ENCODE measurements at places on chromosomes 16 and 17. TPM values are rescaled to one million over a fixed set of nuclear protein-coding genes. Genes with fewer than 3 reads are reported as not detected.

- DNase-seq: no peak
These were observed 6.3 kb upstream of the SLC38A8 start for GRCh38 chr16:84048871-84049270.

The ABI3 gene
- not detected for total RNA-seq

DNA sequence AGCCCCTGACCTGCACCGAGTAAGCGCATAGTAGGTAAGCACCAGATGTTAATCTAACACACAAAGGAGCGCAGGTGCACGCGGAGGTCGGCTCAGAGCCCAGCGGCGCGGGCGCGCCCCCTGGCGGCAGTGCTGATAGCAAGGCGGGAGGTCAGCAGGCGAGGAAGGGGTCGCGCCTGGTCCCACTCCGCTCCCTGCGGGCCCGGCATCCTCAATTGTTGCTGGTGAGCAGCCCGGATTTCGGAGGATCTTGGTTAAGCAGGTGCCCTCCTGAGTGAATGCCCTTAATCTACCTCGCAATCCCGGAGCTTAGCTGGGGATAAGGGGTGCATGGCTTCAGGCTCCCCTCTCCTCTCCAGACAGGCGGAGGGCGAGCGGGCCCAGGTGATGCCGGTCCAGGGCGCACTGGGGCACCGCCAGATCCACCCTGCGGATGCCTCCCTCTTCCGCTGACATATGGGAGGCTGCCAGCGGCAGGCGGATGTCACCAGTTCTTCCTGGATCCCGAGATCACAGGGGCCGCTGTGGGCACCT lies 4.0 kb upstream of the WNT3 start:
- DNase-seq: no peak

DNA sequence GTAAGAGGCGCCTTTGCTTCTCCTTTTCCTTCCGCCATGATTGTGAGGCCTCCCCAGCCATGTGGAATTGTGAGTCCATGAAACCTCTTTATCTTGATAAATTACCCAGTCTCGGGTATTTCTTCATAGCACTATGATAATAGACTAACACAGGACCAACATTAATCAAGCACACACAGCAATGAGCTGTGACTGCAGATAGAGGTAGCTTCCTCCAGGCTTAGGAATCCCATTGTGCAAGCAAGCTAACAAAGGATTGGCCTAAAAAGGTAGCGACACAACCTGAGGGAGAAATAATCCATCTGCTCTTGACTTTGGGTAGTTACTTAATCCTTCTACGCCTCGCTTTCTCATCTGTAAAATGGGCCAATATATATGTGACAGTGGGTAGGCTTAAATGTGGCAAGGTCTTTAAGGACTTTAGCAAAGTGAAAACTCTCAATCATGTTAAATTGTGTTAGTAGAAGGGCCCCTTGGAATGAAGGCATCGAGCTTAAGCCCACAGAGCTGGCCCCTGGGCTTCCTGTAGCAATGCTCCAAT lies 393.6 kb downstream of the SOX9 start:
- DNase-seq: no peak

The LDHD gene
- 4.5 TPM for total RNA-seq

GRCh38 chr16:732936-733335 lies 6.0 kb downstream of the HAGHL start:
- DNase-seq: peak; percentile 32

- no peak for DNase-seq
These were observed 7.2 kb upstream of the ADGRG3 start for GRCh38 chr16:57660715-57661463.

DNA sequence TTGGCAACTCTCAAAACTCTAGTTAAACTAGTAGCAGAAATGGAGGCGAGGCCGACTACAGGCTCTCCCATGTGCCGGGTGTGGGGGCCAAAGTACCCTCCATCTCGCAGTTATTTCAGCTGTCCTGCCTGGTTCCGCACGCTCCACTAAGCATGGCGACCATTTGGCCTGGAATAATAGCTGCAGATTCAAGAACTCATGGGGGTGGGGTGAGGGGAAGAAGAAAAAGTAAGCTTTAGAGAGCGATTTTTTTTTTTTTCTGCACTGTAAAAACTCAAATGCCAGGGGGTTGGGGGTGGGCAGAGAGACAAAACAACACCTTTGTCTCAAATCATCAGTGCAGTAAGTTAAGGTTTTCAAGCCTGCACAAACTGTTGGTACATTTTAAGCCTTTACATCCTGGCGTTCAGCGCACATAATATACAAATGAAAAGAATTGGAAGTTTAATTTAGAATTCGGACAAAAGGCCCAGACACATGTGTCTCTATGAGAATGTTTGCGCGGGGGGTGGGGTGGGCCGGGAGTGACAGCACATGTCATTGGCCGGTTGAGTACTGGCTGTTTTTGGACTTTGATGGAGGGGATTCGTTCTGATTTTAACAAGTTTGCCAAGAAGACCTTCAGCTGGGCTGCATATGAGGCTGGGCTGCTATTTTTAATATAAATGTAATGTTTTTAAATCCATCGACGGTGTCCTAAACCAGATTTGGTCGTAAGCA lies 694.7 kb upstream of the SALL1 start:
- no peak for DNase-seq

The SLC26A11 gene
- 8.2 TPM for total RNA-seq

DNA sequence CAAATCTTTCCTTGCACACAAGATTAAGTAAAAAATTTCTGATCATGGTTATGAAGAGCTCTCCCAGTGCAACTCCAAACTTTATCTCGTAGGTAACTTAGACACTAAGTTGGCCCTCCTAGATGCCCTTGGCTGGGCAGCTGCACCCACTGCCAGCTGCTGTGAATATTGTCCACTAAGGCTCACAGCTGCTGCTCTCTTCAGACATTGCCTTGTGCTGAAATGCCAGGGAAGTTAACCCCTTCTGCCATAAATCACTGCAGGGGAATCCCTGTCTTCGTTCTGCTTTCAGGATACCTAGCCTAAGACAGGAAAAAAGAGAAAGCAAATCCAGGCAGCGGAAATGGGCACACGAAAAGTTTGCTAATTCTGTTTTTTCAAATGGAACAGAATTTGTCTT lies 106.4 kb downstream of the IRX5 start:
- DNase-seq: no peak

- no peak for DNase-seq
These were observed 26.2 kb upstream of the NGFR start for GRCh38 chr17:49468811-49469385.

- no peak for DNase-seq
These were observed 4.6 kb downstream of the CNGB1 start for GRCh38 chr16:57966204-57966771.

The DDX52 gene
- 20.6 TPM for total RNA-seq

DNA sequence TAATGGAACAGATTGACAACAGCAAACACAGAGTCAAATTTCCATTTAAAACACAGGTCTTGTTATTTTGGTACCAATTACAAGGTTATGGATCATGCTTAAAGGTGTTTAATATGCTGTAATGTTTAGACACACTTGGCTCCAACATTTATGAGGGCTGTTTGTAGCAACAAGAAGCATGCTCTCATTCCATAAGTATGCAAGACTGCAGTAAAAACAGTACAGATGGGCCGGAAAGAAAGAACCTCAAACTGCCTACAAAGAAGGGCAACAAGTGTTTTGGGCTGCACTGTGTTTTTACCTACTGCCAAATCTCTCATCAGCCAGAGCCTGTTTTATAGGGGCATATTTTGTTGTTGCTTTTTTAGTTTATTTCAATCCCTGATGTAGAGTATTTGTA lies 100.5 kb upstream of the HS3ST3A1 start:
- DNase-seq: peak; percentile 72

GRCh38 chr16:31298958-31299357 lies 39.2 kb downstream of the ITGAM start:
- DNase-seq: no peak
